ENCODE measurements at places on chromosomes 1 and 21.

- H3K4me1 ChIP-seq = peaks cover 1% of the 10 kb centered on the region
- H3K27me3 ChIP-seq = no peaks in the 10 kb centered on the region
- H3K36me3 ChIP-seq = no peaks in the 10 kb centered on the region
- no peak overlapping the region for H3K4me3 ChIP-seq
- DNase-seq = no peak
These were observed 11.1 kb downstream of the ACOT11 start for GRCh38 chr1:54559111-54559548.

DNA sequence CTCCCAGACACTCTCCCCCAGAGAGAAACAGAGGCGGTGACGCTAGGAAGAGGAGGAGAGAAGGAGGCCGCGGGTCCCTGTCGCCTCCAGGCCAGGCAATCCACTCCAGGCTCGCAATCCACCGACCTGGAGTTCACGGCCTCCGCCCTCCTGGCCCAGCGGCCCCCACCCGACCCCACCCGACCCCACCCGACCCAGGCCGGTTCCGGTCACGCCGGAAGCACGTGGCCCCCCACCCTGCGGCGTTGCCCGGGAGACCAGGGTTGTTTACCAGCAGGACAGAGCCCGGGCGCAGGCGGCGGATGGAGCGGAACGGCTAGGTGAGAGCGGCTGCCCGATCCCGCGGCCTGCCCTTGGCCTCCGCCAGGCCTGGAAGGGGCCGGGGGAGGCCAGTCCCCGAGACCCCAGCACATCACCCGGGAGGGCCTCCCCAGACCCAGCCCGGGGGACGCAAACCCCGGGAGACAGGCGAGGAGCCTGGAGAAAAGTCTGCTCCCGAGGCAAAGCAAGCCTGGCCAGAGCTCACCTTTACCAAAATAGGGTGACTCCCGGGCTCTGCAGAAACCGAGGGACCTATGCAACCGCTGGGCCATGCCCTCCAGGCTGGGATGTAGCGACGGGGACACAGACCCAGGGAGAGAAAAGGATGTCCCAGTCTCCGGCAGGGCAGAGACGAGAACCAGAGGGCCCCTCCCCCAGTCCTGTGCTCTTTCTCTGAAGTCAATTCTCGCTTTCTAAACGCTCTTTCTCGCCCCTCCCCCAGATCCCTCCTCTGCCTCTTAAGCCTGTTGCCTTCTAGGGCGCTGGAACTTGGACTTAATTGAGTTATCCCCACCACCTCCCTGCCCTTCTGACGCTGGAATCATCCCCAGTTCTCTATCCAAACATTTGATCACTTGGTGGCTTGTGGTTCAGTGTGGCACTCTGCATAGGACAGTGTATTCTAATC lies at the start of the genes PLA2G2C and UBXN10:
PLA2G2C (minus strand) TSS at position 685 of the 949 bp plus-strand sequence. CDS start 9,155 bp downstream, outside the sequence.
UBXN10 (plus strand) TSS at position 263 of the 949 bp plus-strand sequence. CDS start 4,466 bp downstream, outside the sequence.
- H3K4me1 ChIP-seq = peaks cover 3% of the 10 kb centered on the region
- no peak for DNase-seq
- peaks cover 45% of the 10 kb centered on the region for H3K27me3 ChIP-seq
- no peak within 1 kb of the TSS for H3K4me3 ChIP-seq
- H3K36me3 ChIP-seq = no peaks in the 10 kb centered on the region
- H3K27ac ChIP-seq = no peak within 1 kb of the TSS

DNA sequence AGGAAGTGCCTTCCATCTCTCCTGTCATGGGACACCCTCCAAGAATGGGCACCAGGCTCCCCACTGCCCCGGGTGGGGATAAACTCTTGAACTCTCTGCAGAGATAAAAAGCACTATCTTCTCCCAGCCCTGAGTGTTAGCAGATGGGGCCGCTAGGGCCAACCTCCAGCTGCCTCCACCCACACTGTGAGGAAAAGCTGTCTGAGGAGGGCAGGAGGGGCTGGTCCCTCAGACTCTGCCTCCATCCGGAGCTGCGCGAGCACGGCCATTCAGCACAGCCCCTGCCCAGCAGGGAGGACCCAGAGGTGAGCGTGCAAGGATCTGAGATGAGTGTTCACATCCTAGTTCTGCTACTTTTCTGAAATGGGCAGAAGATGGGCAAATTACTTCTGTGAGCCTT lies 51.8 kb upstream of the TRABD2B start:
- no peaks in the 10 kb centered on the region for H3K36me3 ChIP-seq
- H3K27me3 ChIP-seq = no peaks in the 10 kb centered on the region
- H3K4me1 ChIP-seq = peaks cover 34% of the 10 kb centered on the region
- DNase-seq = no peak
- H3K4me3 ChIP-seq = no peak overlapping the region

DNA sequence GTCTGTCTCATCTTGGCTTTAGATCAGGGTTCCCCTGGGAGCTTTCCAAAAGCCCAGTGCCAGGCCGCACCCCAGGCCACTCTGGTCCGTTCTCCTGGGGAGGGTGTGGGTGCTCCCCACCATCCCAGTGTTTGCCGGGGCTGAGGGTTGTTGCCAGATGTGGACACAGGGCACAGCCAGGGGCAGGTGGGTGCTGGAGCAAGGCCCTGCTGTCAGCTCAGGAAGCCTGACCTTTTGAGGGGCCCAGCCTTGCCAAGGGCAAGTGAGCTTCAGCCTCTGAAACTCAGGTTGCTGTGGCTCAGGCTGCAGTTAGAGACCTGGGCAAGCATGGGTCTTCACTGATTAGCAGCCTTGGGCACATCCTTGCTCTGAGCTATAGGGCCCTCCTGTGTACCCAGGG lies 22.8 kb upstream of the ZBTB21 start:
- H3K27me3 ChIP-seq = peaks cover 3% of the 10 kb centered on the region
- no peaks in the 10 kb centered on the region for H3K36me3 ChIP-seq
- no peak overlapping the region for H3K4me3 ChIP-seq
- H3K27ac ChIP-seq = no peak overlapping the region

DNA sequence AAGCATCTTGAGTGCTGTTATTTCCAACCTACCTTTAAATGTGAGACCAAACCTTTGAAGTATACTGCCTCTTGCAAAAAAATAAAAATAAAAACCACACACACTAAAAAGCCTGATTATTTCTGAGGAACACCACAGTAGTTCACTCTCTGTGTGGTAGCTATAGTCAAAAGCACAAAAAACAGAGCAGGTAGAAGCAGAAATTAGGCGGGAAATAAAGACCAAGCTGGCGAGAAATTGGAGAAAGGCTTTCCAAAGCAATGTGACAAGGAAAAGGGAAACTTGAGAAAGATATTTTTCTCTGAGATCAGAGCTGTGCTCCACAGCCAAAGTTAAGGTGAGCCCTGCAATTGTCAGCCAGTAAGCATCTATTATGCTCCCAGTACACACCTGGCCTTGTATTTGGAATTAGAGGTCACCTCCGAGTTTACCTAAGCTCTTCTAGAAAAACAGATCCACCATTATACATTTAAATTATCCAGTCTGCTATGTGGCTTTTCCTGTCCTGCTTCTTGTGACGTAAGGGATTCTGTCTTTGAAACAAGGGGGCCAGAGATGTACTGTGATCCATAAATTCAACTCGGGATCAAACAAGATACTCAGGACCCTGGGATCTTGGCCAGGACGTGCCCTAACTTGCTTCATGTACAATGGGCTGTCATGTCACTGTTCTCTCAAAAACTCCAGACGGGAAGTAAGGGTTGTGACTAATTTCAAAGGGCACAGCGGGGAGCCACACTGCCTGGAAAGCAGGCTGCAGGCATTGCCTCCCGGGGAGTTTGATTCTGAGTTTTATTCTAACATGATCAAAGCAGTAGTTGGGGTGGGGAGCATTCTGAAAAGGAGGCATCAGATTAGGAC lies 39.8 kb upstream of the RAB4A start:
- H3K4me1 ChIP-seq = peaks cover 39% of the 10 kb centered on the region
- peak overlapping the region; percentile 33 for H3K4me3 ChIP-seq
- no peaks in the 10 kb centered on the region for H3K27me3 ChIP-seq

Data from keratinocyte (primary cell).